ENCODE measurements at places on chromosomes 11 and 22. TPM values are rescaled to one million over a fixed set of nuclear protein-coding genes. Genes with fewer than 3 reads are reported as not detected.

The ALX4 gene
- total RNA-seq = not detected

The KCNK4 gene
- not detected for total RNA-seq

The TNNT3 gene
- 1,570 TPM for total RNA-seq

The ARHGAP1 gene
- 27.3 TPM for total RNA-seq

The WT1 gene
- not detected for total RNA-seq

The C11orf86 gene
- not detected for total RNA-seq

The NEU3 gene
- total RNA-seq = 6.2 TPM

The GNAZ gene
- total RNA-seq = 11.2 TPM

The LMNTD2 gene
- 0.31 TPM for total RNA-seq

The SLC25A17 gene
- total RNA-seq = 26.2 TPM

The CLDN5 gene
- total RNA-seq = 11.0 TPM

The CARD18 gene
- total RNA-seq = not detected

The RFPL1 gene
- total RNA-seq = not detected

The GSTP1 gene
- total RNA-seq = 246 TPM

The CCDC73 gene
- not detected for total RNA-seq

The ZDHHC13 gene
- total RNA-seq = 4.1 TPM

The CHRM1 gene
- not detected for total RNA-seq

The BTBD18 gene
- total RNA-seq = not detected

The CAVIN3 gene
- 124 TPM for total RNA-seq

The NR1H3 gene
- 11.3 TPM for total RNA-seq

The LRRC74B gene
- total RNA-seq = 0.88 TPM

The TRIM66 gene
- total RNA-seq = 3.7 TPM

The TNNI2 gene
- 432 TPM for total RNA-seq
